Camera-type eye (tissue), 1 donor: ENCODE measurements at places on chromosomes 1 and 21. TPM values are rescaled to one million over a fixed set of nuclear protein-coding genes. Genes with fewer than 3 reads are reported as not detected.

SHISA4 gene
- total RNA-seq = 26.5 TPM

CYYR1 gene
- 12.6 TPM for total RNA-seq

OR10R2 gene
- 0.44 TPM for total RNA-seq

AMIGO1 gene
- 13.3 TPM for total RNA-seq

REN gene
- not detected for total RNA-seq

ALPL gene
- total RNA-seq = 12.6 TPM

ZYG11A gene
- 0.38 TPM for total RNA-seq

PIGR gene
- 23.3 TPM for total RNA-seq

FCRL4 gene
- not detected for total RNA-seq

AADACL3 gene
- total RNA-seq = 0.11 TPM

TSSK3 gene
- 0.55 TPM for total RNA-seq

SFPQ gene
- 363 TPM for total RNA-seq

CD2 gene
- total RNA-seq = not detected

TRIM67 gene
- total RNA-seq = 31.0 TPM

HLX gene
- 6.2 TPM for total RNA-seq

SPRR4 gene
- not detected for total RNA-seq

S100B gene
- total RNA-seq = 67.8 TPM

CHRNB2 gene
- 12.7 TPM for total RNA-seq

LEMD1 gene
- 64.0 TPM for total RNA-seq

CENPS gene
- 9.1 TPM for total RNA-seq

CD52 gene
- not detected for total RNA-seq

FNDC5 gene
- 69.1 TPM for total RNA-seq

PRCC gene
- total RNA-seq = 34.5 TPM
